NCI-H1105 treated with DMSO at 0.1 percent for 48 hours (cell line): ENCODE measurements at places on chromosomes 7 and 10.

DNA sequence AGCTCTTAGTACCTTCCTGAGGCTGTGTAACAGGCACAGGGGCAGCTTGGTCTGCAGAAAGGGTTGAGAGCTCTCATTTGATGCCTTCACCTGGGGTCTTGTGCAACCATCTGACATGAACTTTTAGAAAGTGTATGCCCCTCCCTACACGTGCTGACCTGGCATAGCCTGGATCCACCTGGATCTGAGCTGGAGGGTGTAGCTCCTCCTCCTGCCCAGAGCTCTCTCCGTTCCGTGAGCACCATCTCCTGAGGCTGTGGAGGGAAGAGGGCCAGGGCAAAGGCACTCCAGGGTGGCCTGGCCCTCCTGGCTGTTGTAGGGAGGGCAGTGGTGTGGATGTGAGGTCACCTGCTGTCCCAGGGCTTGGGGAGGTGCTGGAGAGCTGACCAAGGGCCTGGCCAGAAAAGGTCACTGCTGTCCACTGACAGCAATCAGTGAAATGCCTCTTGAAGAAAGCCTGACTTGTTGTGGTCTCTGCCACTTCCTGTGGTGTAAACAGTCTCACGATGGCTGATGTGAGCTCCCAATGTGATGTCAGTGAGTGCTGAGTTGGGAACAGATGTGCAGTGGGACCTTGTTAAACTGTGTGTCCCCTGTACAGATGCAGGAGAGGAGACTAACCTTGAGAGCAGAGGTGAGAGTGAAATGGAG is 23.0 kb downstream of the AMZ1 start:
- DNase-seq, result no peak

DNA sequence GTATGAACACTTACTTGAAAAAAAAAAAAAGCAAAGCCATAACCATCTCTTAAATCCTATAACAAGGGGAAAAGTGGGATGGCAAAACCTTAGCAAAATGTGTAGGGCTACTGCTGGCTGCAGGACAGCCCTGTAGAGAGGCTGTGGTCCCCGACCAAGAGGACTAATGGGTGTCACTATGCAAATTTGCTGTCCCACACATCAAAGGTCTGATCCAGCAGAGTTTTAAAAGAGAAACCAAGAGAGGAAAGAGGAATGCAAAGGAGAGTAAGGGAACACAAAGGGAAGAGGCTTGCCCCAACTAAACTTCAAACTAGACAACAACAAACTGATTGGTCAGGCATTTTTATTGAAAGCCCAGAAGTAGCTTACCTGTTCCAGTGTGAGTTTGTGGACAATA is 3.1 kb upstream of the ZNRF2 start:
- no peak for DNase-seq

GRCh38 chr7:4959306-4959705 is 319 bp upstream of the MMD2 start:
- DNase-seq, result no peak

DNA sequence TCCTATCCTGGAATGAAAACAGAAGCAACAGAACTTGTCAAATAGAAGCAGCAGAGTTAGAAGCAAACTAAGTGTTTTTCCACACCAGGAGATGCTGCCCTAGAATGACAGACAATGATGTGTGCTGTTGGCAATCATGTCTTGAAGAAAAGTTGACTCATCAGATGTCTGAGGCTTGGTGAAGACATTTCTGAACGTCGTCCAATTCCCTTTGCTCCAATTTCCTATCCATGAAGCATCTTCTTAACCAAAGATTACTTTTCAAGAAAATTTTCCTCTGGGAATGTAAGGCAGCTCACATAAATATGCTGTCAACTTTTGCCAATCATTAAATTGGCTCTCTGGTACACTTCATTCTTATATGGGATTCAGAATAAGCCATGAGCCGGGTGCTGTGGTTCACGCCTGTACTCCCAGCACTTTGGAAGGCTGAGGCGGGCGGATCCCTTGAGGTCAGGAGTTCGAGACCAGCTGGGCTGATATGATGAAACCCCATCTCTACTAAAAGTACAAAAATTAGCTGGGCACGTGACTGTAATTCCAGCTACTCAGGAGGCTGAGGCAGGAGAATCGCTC is 34.6 kb downstream of the MALSU1 start:
- no peak for DNase-seq

- no peak for DNase-seq
Measured at GRCh38 chr7:90708841-90709317, 112.8 kb downstream of the CDK14 start.

DNA sequence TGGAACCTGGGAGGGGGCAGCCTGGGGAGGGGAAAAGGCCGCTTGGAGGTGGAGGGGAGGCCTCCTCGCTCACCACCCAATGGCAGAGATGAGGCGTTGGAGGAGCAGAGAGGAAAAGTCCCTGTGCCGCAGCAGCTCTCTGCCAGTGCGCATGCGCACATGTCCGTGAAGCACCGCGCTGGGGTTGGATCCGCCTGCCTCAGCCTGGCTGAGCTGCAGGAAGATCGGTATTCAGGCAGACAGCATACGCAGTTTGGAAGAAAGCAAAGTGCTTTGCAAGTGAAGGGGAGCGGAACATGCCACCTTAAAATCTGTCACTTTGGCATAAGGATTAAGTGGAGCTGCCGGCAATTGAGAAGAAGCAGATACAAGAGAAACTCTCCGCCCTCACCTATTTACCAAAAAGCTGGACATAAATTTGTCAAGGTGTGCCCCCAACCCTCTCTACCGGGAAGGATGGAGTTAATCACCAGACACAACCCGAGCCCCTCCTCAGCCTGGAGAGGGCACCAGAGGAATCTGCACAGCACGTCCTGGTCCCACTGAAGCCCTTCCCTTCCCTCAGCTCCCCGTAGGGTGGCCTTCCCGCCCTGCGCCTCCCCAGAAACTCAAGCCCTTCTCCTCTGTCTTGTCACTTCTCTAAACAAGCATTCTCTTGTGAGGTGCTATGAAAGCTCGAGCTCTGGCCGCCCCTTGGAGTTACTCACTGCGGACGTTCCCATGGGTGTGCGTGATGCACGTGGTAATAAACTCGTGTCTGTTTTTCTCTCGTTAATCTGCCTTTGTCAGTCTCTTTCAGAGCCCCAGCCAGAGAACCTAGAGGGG is 32.2 kb upstream of the TMEM72 start:
- DNase-seq, result peak; percentile 65

DNA sequence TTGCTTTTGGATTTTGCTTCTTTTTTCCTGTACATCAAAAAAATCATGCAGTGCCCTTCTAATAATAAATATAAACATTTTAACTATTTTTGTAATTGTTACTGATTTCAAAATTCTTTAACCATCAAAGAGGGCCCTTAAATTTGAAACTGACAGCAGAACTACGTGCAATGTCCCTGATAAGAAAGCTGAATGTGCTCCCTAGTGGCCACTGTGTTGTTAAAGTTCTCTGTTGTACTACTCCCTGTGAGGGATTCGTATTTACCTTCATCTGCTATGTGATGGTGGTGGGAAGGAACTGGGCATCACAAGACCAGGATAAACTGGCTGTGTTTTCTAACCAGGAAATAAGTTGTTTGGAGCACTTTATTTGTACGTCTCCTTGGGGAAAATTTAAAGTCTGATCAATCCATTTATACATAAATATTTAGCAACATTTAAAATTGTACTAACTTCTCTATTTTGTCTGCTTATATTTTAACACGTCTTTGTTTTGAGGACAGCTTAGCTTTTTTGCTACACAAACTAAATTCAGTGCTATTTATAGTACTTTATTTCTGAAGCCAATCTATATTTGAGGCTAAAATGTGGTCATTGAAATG is 322.4 kb downstream of the HGF start:
- peak; percentile 57 for DNase-seq

GRCh38 chr7:76403780-76404494 is 5.6 kb downstream of the SSC4D start:
- no peak for DNase-seq

DNA sequence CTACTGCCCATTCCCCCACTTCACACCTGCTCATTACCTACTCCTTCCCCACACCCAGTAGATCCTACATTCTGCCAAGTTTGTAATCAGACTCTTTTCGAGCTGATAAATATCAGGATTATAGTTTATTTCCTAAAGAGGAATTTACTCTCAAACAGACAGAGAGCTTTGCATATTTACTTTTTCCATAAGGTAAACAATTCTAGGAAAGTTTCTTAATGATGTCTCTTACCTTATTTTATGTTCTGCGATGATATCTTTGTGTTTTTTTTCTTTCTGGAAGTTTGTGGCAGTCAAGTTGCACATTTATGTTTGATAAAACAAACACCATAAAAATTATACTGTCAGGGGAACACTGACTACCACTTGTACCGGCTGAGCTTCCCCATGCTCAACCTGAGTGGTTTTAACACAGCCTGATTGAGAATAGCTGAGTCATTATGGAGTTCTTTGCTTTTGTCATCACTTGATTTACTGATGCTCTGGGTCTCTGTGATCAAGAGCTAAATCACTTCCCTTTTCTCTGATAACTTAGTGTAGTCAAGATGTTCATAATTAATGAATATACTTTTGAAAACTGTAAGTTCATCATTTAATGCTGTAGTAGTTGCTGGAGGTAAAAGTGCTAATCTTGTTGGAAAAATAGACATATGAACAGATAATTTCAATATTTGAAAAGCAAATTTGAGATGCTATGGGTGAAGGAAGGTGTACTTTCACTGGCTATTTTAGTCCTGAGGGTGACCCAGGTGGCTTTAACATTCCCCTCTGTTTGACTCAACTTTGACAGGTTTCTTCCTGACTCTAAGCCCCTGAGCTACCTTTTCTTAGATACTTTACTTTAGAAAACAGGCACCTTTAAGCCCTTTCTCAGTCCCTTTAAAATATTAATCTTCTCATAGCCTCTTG is 1034.5 kb upstream of the LRRTM3 start:
- DNase-seq, result peak; percentile 27

DNA sequence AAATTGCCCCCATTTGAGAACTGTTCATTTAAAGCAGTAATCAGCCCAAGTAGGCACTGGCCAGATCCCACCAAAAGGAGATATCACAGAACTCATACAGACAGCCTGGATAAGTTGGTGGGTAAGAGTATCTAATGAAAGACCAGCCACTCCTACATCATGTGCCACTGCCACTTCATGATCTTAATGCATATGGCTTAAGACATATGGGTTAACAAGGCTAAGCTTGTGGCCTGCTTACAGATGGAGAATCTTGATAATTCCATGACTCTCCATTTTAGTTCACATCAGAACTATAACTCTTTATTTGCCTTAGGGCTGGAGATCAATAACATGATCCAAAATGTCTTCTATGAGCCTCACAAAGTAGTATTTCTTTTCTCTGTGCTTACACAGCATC is 6.8 kb upstream of the IFIT1B start:
- DNase-seq, result no peak

DNA sequence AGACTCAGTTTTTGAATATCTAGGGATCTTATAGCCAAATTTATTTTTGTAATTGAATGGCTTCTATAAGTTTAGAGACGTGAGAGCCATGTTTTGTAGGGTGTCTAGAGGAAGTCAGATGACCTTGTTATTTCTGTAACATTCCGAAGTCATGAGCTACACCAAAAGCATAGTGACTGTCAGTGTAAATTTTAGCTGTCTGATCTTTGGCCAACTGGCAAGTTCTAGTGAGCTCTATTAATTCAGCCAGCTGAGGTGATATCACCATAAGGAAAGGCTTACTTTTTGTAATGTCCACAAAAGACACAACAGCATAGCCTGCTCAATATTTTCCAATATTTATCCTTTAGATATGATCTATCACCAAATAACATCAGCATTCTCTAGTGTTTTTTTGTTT is 9.9 kb upstream of the NT5C3A start:
- DNase-seq, result no peak

DNA sequence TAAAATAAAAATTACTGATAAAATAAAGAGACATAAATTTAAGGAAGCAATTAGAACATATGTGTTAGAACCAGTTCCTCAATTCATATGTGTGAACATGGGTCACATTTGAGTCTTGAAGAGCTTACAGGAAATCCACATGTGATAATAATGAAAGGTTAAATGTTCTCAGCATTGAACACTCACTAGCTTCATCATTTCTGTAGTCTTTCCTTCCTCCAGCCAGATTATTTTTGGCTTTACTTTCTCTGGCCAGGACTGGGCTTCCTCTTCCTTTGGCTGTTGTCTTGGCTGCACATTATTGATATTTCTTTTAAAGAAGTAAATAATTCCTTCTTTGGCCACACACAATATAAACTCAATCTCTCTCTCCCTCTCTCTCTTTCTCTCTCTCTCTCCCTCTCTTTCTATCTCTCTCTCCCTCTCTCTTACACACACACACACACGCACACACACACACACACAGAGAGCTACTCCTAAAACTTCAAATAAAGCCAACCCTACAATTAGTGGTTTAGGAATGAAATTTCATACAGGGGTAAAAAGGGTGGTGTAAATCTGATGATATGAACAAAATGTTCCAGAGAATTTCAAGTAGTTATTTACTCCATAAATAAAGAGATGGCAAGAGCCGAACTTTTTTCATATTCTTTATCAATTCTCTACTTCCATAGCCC is 171.2 kb downstream of the REEP3 start:
- no peak for DNase-seq

DNA sequence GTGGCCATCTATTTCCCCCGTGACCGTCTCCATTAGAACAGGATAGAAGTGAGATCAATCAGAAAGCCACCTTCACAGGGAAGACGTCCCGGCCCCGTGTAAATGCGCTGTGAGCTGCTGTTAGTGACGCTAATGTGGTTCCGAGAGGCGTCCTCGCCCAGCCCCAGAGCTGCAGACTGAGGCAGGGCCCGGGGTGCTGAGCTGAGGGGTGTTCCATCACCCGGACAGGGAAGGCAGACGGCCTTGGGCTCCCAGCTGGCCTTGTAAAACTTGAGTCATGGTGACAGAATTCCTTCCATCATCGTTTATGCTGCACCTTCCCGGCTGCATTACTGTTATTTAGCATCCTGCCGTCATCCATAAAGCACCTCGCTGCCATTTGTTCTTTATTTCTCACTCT is 195.3 kb upstream of the CTBP2 start:
- no peak for DNase-seq

DNA sequence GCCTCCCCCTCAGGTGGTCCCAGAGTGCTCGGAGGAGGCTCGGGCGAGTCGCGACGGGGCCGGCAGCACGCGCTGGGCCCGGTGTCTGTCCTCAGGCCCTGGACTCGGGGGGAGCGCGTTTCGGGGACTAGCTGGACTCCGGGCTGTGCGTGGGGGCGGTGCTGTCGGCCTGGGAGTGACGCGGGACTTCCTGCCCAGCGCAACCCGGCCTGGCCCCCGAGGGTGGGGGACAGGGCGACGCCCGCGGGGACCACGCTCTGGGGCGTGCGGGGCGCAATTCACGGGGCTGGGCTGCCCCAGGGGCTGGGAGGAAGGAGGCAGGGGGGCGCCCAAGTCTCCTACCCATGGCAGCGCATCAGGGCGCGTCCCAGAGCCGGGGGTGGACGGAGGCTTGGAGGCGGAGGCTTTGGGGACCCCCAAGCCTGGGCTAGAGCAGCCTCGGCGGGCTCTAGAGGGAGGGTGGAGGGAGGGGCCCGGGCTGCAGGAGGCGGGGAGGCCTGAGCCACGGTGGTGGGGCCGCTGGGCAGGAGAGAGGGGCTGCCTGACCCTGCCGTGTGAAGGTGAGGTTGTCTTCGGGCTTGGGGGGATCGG is 2.3 kb upstream of the VENTX start:
- DNase-seq, result no peak
